ENCODE measurements at places on chromosomes 3 and 15.

GRCh38 chr3:141793476-141794260 is 30.5 kb downstream of the GRK7 start:
- no peak for DNase-seq

- DNase-seq = no peak
Observed at GRCh38 chr15:44545913-44546802, 9.2 kb downstream of the EIF3J start.

- DNase-seq = no peak
Observed at GRCh38 chr3:14518432-14518802, 21.7 kb downstream of the GRIP2 start.

DNA sequence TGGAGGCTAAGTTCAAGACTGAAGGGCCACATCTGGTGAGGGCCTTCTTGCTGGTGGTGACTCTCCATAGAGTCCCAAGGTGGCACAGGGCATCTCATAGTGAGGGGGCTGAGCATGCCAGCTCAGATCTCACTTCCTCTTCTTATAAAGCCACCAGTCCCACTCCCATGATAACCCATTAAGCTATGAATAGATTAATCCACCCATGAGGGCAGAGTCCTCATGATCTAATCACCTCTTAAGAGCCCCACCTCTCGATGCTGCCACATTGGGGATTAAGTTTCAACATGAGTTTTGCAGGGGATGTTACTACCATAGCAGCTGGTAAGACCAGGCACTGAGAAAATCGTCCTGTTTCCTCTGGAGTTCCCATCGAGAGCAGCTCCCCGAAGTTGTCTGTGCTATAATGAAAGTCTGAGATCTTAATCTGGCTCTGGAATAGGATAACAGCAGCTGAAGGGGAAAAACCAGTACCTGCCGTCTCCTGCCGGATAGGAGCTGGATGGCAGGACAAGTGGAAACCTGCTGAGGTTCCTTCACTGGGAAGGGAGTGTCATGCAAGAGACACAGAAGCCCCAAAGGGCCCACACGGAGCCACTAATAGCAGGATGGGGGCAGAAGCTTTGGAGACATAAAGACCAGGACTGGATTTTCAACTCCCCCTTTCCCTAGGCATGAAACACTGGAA is 79.5 kb upstream of the EPHB3 start:
- no peak for DNase-seq
